Liver (tissue), 10 donors: ENCODE measurements at places on chromosomes 6 and 20.

DNA sequence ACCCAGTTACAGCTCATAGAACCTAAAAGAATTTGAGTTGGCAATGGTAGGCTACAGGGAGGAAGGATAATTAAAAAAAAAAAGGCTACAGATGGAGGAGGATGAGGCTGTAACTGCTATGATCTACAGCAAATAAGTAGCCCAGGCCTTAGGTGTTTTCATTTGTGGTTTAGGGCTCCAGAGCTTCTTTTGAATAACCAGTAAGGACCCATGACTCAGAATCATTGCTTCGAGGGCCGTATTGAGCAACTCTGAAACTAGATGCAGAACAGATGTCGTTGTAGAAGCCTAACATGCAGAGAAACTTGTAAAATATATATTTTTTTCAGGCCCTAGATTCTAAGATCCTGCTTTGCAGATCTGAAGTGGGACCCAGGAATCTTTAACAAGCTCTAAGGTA is 19.0 kb upstream of the ASIP start:
- DNase-seq = no peak

DNA sequence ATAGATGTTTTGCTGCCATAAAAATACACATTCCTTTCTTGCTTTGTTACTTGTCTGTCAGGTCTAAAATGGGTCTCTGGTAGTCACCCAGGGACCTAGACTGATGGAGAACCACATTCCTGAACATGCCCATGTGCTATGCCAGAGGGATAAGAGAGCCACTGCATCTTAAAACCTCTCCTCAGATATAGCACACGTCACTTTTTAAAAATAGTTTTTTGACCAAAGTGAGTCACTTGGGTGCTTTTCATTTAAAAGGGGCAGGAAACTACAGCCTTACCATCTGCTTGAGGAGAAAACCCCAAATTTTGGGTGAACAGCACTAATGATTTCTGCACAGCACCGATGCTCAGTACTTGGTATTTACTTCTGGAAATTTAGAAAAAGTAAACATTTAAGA is 197.8 kb downstream of the OGFRL1 start:
- no peak for DNase-seq

- DNase-seq = no peak
Observed at GRCh38 chr20:12827816-12828385, 180.9 kb upstream of the SPTLC3 start.

- DNase-seq = no peak
Observed at GRCh38 chr20:50826121-50826520, 31.3 kb downstream of the BCAS4 start.

DNA sequence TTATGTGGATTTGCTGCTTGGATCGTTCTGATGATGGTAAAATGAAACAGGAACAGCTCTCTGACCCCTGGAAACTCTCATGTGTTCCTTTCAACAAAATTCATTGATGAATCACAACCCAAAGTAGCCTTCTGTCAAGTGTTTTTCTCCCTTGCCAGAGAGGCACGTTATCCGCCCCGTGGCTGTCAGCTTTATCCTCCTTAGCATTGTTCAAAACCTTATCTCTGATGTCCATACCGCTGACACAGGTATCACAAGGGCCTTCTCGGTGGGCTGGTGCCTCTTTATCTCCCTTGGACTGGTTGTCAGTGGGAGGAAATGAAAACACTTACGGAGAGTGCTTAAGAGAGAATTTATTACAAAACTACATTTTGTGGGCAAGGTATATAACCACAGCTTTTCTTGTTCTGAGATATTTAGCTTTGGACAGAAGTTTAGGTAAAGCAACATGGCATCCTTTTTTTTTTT is 84.9 kb downstream of the TIAM2 start:
- DNase-seq = no peak

GRCh38 chr6:36984581-36985416 is 1.2 kb downstream of the MTCH1 start:
- DNase-seq = no peak

GRCh38 chr6:75472885-75473284 is 20.7 kb downstream of the FILIP1 start:
- DNase-seq = no peak

GRCh38 chr6:73231986-73232391 is 6.7 kb upstream of the KHDC1L start:
- DNase-seq = no peak

- no peak for DNase-seq
Observed at GRCh38 chr6:90131125-90131524, 165.5 kb downstream of the BACH2 start.

DNA sequence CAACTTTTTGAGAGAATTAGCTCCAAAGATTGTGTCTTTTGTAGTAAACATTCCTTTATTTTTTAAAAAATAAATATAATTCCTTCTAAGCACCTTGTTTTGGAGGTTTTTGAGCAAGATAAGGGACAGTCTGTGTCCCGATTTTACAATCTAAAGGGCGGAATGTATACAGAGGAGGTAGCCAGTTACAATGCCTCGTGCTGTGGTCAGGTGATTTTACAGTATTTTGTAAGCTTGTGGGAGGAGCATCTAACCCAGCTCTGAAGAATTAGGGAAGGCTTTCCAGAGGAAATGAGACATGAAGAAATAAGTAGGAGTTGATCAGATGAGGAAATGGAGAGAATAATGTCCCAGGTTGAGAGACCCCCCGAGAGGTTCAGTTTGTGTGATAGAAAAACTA is 1.3 kb downstream of the HINT3 start:
- no peak for DNase-seq

DNA sequence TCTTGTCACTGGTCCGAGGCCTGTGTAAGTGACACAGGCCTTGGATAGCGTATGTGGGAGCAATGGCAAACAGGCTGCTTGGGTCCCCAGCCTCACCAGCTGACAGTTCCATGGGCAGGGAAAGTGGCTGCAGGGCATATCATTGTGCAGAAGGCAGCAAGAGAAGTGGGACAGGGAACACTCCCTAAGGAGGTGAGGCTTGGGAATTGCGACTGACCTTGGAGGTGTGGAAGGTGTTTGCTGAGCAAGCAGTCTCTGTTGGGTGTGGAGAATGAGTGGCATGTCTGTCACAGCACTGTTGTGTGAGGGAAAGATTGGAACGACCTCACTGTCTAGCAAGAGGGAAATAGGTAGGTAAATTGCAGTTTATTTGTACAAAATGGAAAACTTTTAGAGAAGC is 16.8 kb downstream of the POFUT1 start:
- DNase-seq = no peak

DNA sequence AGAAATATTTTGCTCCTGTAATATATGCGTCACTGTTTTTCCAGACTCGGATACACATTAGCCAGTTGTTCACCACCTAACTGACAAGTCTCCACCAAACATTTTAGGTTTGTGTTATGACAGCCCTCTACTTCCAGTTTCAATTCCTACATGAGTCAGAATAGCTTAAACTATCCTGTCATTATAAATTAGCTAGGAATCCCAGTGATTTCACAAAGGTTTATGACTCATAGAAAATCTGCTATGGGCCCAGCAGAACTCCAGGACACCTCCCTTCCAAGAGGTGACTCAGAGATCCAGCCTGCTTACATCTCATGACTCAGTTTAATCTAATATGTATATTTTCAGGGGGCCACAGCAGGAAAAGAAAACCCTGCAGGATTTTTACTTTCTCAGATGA is 17.4 kb upstream of the PLCB4 start:
- DNase-seq = no peak

GRCh38 chr6:162450358-162450757 is 277.2 kb downstream of the PRKN start:
- DNase-seq = no peak

- DNase-seq = no peak
Observed at GRCh38 chr6:63514488-63515173, 57.6 kb upstream of the LOC128125822 start.

- DNase-seq = no peak
Observed at GRCh38 chr20:4029505-4030467, 14.4 kb upstream of the RNF24 start.

DNA sequence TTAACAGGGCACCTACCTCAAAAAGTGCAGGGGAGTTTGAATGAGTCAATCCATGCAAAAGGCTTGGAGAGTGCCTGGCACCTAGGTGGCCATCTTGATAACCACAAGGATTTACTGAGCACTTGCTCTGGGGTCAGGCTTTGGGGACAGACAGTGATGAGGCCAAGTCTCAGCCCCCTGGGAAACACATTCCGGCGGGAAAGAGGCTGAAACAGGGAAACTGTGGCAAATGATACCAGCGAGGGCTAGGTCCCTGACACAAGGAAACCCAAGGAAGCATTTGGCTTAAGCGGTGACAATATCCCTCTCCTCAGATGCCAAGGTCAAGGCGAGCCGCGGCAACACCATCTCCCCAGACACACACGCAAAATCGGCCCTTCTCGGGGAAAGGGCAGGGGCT is 527 bp upstream of the DOK5 start:
- DNase-seq = no peak

GRCh38 chr6:111711984-111712752 is 106.5 kb upstream of the TRAF3IP2 start:
- no peak for DNase-seq

- DNase-seq = no peak
Observed at GRCh38 chr20:39107741-39108140, 145.6 kb downstream of the DHX35 start.

- no peak for DNase-seq
Observed at GRCh38 chr6:131060311-131060710, 2.7 kb downstream of the EPB41L2 start.

- DNase-seq = no peak
Observed at GRCh38 chr6:40042232-40042631, 108.0 kb upstream of the MOCS1 start.

DNA sequence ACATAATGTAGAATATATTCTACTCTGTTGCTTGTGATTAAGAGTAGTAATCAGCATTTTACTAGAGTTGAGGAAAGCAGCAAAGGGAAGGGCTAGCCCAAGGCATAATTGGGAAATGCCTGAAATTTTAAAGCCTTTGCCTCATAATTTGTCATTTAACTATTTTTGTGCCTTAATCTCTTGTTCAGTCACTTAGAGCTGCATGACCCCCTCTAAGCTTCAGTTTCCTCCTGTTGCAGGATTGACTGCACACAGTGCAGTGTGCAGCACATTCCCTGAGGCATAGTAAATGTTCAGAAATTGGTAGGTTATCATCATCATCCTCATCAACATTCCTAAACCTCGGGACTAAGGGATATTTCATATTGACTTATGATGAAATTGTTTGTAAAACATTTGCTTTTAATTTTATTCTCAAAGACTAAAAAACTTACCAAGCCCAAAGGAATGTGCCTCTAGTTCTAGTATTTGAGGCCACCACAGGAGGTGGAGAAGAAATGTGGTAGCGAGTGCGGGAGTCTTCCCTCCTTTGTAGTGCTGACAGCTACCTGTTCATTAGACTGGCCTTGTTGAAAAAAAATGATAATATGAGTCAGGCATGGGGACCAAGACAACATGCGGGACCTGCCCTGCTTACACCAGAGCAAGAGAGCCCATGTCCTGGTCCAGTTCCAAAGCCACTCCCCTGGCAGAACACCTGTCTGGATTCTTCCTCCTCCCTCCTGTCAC is 14.8 kb upstream of the TENT5A start:
- no peak for DNase-seq

DNA sequence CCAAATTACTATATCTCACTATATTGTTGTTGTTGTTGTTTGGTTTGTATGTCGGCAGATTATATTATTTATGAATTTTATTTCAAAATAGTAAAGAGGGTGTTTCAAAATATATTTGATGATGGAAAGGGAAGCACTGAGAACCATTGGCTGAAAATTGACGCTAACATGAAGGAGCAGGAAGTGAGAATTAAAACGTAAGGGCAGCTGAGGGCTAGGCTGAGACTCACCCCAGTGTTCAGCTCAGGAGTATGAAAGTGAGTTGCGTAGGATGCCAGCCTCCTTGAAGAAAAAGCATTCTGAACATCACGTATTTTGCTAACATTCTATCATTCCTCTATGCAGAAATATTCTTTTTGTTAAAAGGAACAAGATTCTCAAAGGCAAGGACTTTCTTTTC is 10.7 kb upstream of the IPCEF1 start:
- DNase-seq = no peak

DNA sequence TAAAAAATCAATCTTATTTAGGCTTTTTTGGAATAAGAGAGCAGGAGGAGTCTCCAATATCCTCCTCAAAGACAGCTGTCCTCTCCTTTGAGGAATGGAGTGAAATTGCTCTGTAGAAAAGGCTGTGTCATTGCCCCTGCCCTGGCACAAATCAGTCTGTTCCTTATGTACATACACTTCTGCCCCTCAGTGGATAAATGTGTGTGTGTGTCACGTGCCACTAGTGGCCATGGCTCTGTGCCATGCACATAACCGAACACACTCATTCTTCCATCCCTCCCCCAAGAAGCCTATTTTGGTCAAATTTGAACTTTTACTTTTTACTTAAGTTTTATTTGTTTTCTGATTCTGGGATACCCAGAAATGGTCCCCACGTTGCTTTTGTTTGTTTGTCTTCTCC is 49.2 kb downstream of the ANKS1A start:
- DNase-seq = no peak

DNA sequence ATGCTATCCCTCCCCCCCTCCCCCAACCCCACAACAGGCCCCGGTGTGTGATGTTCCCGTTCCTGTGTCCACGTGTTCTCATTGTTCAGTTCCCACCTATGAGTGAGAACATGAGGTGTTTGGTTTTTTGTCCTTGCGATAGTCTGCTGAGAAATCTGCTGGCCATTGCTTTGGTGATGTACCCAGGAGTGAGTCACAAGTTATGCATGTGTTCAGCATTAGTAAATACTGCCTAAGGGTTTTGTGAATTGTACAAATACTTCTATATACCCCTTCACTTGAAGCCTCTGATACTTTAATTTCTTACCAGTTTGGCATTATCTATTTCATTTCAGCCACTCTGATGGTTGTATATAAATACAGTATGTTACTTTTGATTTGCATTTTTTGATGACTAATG is 711.3 kb upstream of the GJE1 start:
- DNase-seq = no peak

DNA sequence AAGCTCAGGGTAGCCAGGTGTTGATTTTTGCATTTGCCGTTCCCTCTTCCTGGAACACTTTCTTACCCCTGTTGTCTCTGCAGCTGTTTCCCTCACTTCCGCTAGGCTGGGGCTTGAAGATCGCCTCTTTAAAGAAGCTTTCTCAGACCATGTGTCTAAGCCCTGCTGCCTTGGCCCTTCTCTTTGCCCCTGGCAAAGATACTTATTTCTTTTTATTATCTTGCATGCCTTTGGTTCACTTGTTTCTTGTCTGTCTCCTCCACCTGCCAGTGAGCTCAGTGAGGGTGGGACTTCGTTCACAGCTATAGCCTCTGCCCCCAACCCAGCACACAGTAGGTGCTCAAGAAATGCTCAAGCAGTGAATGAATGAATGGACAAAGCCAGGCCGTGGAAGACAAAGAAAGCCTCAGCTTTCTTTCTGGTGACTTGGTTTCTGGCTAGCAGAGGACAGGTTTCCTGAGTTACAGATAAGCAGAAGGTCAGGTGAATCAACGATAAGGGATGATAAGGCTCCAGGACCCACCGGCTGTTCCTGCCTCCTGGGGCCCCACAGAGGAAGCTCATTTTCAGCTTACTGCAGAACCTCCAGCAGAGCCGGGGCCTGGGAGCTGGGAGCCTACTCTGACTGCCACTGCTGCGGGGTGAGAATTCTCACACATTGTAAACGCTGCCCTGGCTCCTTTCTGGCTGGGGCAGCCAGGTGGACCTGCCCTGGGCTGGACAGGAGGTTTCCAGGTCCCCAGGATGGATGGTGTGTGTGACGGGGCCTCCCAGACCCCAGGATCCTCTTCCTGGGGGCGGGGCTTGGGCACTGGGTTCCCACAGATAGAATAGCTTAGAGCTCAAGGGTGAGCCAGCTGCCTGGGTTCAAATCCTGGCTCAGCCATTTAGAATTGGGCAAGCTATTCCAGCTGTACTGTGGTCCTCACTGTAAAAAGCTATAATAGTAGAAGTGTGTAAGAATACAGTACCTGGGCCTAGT is 29.8 kb downstream of the SNAI1 start:
- DNase-seq = no peak

GRCh38 chr6:71496018-71496721 is 207.6 kb downstream of the OGFRL1 start:
- no peak for DNase-seq
